ENCODE measurements at places on chromosomes 7 and 10.

GRCh38 chr7:29078311-29079260 lies 67.8 kb downstream of the CPVL start:
- DNase-seq: no peak

GRCh38 chr10:127414024-127414423 lies 135.1 kb upstream of the NPS start:
- DNase-seq: no peak

GRCh38 chr10:34392641-34393170 lies 422.4 kb downstream of the PARD3 start:
- no peak for DNase-seq

DNA sequence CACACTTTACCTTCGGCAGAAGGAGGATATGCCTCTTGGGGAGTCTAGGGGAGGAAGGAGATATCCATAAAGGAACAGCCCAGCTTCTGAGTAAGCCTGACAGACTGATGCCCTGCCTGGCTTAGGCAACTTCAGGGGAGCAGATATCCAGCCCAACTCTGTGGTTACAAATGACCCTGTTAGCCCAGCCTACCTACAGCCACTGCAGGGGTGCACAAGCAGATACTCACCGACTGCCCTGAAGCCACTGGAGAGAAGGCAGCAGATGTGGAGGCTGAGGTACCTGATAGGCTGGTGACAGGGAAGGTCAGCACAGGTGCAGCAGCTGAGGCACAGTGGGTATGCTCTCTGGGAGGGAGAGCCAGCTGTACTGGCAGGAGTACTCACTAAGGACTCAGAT lies 770.2 kb downstream of the GRID1 start:
- DNase-seq: no peak

DNA sequence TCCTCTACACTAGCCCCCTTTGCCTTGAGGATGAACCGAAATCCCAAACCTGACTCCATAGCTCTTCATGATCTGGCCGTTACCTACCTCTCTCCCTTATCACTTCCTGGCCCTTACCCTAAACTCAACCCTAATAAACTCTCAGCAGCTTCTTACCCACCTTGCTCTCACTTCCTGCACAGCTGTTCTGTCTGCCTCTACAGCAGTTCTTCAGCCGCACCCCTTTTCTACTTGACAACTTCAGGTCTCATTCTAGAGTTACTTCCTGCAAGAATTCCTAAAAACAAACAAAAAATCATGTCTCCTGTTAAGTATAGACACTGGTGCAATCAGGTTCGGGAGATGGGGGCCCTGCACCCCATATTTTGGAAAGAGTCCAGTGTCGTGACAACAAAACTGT lies 239.9 kb upstream of the CELF2 start:
- no peak for DNase-seq

DNA sequence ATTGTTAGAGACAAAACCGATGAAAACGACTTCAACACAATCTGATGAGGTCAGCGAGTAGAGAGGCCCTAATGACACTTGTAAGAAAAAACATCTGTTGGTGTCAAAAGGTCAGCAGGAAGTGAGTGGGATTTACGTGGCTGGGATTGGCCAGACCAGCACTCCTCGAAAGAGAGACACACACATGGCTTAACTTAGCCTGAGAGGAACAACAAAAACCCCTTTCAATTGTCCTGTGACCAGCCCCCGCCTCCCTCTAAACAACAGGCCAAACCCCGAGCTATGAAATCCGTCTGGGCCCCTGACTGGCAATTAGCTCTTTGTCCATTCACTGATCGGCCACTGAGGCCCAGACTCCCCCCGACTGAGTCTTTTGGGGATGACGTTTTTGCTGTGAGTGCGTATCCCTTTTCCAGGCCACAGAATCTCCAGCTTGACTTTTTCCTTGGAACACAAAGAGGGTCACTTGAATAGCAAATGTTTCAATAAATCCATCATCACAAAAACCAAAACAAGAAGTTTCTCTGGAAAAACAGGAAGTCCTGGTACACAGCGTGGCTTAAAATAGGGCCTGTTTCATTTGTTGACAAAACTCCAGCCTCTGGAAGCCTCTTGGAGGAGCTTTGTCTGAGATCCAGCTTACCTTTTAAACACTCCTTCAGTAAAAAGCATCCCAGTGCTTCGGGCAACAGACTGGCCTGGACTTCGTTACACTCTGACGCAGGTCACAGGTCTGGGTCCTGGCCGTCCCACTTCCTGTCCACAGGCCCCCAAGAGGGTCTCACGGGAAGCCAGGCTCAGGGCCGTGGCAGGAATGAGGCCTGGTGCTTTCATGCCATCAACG lies 103.0 kb downstream of the CTBP2 start:
- DNase-seq: no peak

- DNase-seq: no peak
Measured at GRCh38 chr7:131568510-131568909, 12.1 kb upstream of the PODXL start.

GRCh38 chr7:33157311-33157710 lies 27.9 kb downstream of the BBS9 start:
- no peak for DNase-seq

GRCh38 chr7:157628456-157628855 lies 291.7 kb downstream of the DNAJB6 start:
- no peak for DNase-seq

- no peak for DNase-seq
Measured at GRCh38 chr10:29387269-29387668, 98.4 kb downstream of the LYZL1 start.

DNA sequence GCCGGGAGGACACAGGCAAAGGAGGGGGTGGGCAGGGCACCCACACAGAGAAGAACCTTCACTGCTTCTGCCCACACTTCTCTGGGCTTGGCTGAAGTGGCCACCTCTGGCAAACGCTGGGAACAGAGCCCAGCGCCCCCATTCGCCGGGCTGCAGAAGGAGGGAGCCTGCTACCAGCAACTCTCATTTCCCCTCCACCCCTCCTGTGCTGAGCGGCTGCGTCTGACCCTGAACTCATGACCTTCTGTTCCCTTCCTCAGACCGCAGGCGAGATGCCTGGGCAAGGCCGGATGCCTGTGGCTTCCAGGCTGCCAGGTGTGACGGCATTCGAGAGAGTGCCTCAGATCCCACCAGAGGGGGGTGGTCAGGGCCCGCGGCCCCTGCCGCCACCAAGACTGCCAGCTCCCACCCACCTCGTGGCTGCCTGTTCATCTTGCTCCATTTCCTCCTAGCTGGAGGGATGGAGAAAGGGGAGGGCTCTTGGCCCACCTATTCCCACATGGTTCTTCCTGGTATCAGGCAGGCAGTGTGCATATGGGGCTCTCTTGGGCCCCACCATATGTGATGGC lies 19.8 kb downstream of the DNAJB12 start:
- no peak for DNase-seq

DNA sequence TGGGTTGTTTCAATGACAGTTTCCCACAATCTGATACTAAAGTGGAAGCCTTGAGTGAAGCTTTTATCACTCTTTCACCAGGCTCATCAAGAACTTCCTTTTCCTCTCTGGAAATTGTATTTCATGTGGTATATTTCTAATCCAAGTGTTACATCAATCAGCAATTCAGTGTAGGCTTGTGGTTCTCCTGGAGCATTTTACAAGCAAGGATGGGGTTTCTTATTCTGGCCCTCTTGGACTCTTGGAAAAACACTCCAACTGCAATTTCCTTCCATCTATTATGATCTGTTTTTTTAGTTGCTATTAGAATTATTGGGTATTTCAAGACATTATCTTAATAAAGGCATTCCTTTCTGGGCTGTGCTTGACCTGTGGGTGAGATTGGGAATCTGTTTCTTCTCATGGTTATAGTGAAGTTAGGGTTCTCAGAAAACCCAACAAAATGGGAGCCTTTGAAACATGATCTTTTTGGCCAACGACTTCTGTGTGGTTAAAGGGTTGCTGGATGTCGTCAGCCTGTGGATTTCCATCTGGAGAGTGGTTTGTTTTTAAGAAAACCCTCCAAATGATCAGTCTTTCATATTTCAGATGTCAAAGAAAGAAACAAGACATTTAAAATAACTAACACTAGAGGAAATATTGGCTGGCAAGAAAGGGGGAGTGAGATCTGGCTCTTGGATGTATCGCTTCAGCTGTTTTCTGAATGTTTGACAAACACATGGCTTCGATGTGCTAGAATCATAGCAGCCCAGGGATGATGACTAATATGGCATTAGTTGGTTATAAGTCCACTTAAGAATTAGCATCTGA lies 540.2 kb downstream of the LRMDA start:
- no peak for DNase-seq

DNA sequence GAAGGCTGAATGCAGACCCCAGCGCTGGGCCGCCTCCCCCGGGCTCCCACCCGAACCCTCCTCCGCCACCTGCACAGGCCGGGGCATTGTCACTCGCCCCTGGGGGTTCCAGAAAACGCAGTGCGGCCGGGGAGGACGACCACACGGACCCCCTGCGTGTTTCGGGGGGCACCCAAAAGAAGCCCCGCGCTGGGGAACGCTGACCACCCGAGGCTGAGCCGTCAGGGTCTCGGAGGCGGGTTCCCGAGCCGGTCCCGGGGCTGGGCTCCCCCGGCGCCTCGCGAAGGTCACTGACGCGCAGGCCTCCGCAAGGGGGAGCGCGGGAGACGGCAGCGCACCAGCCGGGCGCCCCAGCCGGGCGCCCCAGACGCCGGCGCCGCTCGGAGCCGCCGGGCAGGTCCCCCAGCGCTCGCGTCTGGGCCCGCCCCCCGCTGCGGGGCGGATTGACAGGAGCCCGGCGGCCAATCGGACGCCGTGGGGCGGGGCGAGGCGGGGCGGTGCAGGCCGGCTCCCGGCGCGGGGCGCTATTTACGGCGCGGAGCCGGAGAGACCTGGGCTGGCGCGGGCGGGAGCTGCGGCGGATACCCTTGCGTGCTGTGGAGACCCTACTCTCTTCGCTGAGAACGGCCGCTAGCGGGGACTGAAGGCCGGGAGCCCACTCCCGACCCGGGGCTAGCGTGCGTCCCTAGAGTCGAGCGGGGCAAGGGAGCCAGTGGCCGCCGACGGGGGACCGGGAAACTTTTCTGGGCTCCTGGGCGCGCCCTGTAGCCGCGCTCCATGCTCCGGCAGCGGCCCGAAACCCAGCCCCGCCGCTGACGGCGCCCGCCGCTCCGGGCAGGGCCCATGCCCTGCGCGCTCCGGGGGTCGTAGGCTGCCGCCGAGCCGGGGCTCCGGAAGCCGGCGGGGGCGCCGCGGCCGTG lies at the start of gene BAMBI:
Gene BAMBI, plus strand, starts transcription at position 554 of the 920 bp plus-strand sequence. CDS start 377 bp downstream, outside the sequence.
- DNase-seq: peak; percentile 81

DNA sequence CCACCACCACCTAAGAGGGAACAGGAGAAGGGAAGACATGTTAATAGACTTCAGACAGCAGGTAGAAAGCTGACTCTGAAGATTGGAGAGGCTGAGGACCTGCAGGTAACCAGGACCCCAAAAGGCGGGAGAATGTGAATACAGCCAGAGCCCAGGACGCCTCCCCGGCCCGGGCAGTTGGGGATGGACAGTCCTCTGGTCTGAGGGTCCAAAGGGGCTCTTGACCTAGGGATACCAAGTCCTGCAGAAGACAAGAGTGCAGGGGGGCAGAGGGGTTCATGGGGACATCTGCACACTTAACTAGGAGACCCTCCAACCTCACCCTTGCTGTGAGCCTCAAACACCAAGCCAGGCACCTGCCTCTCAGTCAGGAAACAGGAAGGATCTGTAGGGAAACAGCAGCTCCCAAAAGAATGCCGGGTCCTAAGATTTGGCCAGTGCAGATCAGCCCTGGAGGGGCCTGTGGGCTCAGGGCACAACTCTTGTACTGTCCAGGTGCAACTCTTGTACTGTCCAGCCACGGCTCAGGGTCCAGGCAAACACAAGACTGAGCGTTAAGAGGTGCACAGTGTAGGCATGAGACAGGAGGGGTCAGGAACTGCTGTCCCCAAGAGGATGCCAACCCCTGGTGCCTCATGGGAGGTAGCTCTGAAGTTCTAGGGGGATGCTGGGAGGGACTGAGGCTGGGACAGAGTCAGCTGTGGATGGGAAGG lies 2.3 kb upstream of the STK32C start:
- no peak for DNase-seq

All from HEK293T (cell line).